ENCODE measurements at places on chromosomes 16 and 17.

DNA sequence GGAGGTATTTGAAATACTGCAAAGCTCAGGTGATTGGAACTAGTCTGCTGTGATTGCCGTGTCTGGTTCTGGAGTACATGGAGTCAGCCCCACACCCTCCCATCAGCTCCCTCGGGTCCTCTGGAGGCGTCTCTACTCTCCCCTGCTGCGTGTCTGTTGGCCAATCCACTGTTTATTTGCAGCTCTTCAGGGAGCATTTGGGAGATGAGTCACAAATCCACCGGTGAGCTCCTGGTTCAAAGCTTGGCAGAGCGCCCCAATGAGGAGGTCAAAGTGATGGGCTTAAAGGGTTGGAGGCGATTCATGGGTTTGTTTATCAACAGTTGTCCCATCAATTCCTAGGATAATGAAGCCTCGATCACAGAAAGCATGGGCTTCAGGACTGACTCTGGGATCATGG, 14.6 kb downstream of the CALB2 start:
- no peak for DNase-seq

DNA sequence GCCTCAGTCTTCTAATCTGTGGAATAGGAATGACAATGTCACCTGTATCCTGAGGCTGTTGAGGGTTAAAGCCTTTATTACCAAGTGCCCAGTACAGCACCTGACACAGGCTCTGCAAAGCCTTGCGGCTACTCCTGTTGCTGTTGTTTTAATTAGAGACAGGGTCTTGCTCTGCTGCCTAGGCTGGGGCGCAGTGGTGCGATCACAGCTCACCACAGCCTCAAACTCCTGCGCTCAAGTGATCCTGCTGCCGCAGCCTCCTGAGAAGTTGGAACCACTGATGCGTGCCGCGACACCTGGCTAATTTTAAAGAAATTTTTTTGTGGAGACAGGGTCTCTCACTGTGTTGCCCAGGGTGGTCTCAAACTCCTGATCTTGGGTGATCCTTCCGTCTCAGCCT, 5.4 kb downstream of the GSE1 start:
- DNase-seq, result no peak

DNA sequence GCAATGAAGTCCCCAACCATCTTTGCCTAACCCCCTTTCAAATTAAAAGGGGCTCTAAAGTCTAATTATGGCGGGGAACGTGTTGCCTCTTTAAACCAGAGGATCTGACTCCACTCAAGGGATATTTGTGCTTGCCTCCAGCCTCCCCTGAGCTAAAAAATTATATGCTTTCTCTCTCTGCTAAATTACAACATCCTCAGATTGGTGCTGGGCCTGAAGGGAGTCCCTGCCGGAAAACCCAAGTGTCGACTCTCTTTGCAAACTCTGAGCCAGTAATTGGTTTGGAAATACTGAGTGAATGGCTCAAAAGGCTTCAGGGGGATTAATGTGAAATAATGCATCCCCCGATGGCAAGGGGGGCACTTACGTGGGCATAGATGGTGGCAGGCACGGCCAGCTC, 208.5 kb upstream of the TNRC6C start:
- DNase-seq, result no peak

DNA sequence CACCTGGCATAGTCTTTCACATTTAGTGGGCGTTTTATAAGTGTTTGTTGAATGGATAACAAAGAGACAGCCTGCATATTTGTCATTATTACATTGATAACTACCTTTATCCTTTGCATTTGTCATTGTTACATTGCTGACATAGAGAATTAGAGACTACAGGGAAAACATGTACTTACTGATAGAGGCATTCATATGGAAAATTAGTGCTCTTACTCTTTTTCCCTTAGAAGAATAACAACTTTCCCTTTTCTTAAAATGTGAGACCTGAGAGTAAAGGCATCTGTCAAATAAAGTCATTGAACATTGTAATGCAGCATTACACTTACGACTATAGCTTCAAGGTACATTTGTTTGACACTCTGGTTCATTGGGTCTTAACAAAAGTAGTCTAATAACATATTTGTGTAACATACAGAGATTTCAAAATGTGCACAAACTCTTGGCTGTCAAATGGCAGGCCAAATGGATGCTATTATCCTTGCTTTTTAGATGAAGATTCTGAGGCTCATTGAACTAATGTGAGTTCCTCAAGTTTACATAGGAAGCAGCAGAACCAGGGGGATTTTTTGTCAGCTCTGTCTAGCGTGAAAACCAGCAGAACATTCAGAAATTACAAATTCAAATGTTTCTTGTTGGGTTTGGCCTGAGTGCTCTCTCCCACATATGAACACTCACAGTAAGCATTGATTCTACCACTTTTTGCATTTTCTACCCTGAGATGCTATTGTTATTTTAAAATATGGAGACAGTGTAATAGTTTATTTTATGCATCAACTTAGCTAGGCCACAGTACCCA, 28.5 kb downstream of the SMIM36 start:
- no peak for DNase-seq

- DNase-seq, result no peak
Observed at GRCh38 chr17:46935658-46936266, 12.8 kb downstream of the GOSR2 start.

- no peak for DNase-seq
Observed at GRCh38 chr17:75272848-75273184, 1.8 kb upstream of the MIF4GD start.

DNA sequence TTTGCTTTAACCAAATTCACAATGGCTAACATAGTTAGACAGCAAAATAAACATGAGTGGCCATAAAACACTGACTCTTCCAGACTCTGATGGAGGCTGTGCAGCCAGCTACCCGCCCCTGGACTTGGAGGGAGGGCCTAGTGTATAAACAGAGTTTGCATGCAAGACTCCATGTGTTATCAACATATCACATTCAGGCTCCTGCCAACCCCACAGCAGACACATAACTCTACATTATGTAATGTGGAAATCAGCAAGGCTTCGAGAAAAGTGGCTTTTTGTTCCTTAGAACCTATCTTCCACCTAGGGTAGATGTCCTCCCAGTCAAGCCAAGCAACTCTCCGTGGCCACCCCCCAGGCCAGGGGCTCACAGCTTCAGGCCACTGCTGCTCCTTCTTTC, 19.3 kb upstream of the SOX9 start:
- DNase-seq, result no peak

DNA sequence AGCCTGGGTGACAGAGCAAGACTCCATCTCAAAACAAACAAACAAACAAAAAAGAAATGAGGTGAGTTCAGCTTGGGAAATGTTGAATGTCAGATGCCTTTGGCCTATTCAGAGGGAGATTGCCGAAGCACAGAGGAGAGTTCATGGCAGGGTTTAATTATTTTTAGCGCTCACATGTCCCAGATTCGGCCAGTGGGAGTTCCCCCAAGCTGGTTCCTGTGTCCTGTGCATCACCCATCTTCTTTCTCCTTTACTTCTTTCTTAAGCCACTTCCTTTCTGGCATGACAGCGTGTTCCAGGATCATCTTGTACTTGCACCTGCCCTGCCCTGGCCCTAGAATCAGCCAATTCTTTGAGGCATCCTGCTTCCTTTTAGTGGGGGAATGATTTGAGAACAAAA, 9.2 kb downstream of the MPV17L start:
- no peak for DNase-seq

DNA sequence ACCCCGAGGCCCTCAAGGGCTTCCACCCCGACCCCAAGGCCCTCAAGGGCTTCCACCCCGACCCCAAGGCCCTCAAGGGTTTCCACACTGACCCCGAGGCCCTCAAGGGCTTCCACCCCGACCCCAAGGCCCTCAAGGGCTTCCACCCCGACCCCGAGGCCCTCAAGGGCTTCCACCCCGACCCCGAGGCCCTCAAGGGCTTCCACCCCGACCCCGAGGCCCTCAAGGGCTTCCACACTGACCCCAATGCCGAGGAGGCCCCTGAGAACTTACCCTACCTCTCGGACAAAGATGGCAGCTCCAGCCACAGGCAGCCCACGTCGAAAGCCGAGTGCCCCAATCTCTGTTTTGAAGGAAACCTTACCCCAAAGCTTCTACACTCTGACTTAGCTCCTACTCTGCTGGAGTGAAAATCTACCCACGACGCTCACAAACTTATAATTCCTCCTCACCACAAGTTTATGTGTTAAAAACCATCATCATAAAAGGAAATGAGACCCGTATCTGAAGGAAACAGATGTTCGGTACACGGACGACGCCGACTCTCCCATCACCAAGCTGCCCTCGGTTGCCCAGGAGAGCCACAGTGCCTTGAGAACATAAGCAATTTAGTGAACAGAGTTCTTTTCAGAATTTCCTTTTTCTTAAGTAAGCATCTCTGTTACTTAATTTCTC, 61.2 kb upstream of the RPH3AL start:
- DNase-seq, result no peak

DNA sequence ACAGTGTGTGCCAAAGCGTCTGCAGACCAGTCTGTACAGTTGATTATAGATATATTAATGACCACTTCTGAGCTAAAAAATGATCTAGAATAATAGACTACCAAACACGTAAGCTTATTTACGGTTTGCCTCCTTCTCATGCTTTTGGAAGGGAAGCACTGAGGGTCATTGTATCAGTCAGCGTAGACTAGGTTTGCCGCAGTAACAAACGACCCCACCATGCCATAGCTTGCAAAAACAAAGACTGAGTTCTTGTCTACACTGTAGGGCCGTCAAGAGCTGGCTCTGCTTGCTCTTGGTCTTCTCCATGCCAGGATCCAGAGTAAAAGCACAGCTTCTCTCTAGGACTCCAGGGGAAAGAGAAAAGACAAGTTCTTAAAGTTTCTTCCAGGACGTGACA, 680.7 kb downstream of the MAF start:
- no peak for DNase-seq

- no peak for DNase-seq
Observed at GRCh38 chr17:65027305-65027704, 29.2 kb downstream of the GNA13 start.

DNA sequence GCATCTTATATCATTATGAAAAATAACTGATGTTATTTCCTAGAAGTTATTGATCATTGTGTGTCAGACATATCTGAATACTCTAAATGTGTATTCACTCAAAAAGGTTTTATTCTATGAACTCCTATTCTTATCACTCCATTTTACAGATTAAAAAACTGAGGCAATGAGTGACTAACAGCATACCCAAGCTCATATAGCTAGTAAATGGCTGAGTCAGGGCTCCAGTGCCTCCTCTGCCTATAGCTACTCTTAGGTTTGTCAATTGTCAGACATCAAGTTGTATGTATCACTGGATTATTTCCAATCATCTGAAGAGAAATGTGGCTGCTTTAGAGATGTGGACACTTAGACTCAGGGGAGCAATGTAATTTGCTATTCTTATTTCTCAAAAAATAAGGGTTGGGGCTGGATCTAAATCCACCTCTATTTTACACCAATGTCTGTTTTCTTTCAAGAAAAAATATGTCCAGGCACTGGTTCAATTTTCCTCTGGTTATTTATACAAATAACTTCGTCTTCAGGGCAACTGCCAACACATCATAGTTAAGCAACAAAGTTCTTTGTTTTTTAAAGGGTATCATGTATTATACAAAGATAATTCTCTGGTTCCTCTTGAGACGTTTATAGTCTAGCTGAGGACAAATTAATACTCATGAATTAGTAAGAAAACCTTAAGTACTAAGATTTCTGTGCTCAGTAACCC, 328.9 kb upstream of the MAF start:
- DNase-seq, result no peak

DNA sequence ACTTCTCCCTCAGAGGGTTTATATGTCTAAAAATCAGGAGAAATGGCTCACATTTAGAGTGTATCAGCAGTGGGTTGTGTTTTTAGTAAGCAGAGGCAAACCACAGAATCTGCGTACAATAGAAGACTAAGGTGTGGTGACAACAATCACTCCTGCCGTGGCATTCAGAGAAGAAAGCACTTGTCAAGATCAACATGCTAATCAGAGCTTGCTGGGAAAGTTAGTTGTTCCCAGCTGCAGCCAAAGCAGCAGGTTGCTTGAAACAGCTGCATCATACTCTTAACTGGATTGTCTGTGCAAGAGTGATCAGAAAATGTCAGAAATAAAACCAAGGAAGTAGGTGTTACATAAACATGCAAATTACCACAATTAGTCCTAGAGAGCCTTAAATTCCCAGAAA, 616.4 kb downstream of the CDH8 start:
- DNase-seq, result no peak

- no peak for DNase-seq
Observed at GRCh38 chr17:29195465-29196081, 15.4 kb upstream of the MYO18A start.

- peak; percentile 32 for DNase-seq
Observed at GRCh38 chr16:46929378-46930332, 43.8 kb downstream of the DNAJA2 start.

DNA sequence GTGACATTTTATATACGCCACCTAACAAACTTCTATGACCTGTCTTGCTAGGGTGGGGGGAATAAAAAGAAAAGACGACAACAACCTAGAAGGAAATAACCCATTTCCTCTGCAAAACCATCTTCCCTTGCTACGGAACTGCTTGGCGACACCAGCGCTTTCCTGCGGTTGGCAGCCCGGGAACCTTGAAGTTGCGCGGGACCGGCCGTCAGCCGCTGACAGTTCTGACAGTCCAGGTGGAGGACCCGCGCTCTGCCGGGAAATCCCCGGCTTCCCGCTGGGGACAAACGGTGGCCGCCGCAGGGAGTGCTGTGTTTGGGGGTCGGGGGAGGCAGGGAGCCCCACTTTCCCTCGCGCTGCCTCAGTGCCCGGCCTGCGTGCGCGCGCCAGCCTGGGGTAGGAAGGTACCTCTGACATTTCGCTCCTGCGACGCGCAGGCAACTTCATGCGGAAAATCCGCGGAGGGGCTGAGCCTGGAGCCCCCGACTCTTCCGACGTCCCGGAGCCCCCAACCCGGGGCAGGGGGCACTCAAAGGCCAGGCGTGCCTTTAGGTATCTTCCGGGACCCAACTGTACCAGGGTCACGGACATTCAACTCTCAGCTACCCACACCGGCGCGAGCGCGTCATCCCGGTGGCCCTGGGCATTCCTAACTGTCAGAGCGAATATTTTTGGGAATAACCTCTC, 516 bp downstream of the SLC16A6 start:
- DNase-seq, result no peak

GRCh38 chr17:29383686-29384085, 6.5 kb upstream of the TAOK1 start:
- no peak for DNase-seq

GRCh38 chr17:74390680-74391653, 23.7 kb downstream of the GPR142 start:
- no peak for DNase-seq

GRCh38 chr16:28161626-28162025, 50.1 kb downstream of the XPO6 start:
- DNase-seq, result no peak

- DNase-seq, result no peak
Observed at GRCh38 chr16:5506021-5506420, 408.4 kb upstream of the EEF2KMT start.

DNA sequence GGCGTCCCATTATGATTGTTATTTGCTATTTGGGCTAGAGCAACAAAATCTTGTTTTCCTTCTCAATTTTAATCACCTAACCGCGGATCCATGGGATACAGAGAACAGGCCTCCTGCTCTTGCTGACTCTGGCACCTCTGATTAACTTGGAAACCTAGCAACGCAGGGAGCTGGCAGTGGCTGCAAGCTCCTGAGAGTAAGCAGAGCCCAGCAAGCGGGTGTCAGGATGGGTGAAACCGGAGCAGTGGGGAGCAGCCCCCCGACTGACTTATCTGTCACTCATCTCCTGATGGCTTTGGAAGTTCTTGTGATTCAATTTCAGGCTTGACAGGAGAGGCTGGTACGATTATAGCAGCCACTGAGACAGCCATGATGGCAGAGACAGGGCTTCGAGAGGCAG, 45.5 kb upstream of the CDC42EP4 start:
- DNase-seq, result no peak

Measured in activated CD4-positive, CD25-positive, alpha-beta regulatory T cell treated with anti-CD3 and anti-CD28 coated beads, Interleukin-2, amount 50 U/mL, for 16 hours (primary cell).